Hepatocyte (in vitro differentiated cells): ENCODE measurements at places on chromosomes 12 and 14. TPM values are rescaled to one million over a fixed set of nuclear protein-coding genes. Genes with fewer than 3 reads are reported as not detected.

Gene ZNF385A
- total RNA-seq = 2.2 and 5.6 TPM in 2 replicates

Gene WSCD2
- total RNA-seq = 3.8 and 4.2 TPM in 2 replicates

GRCh38 chr14:52769887-52770286 is 21.5 kb downstream of the GNPNAT1 start:
- H3K27ac ChIP-seq = no peak overlapping the region
- H3K27me3 ChIP-seq = no peaks in the 10 kb centered on the region
- no peaks in the 10 kb centered on the region for H3K4me1 ChIP-seq
- H3K4me3 ChIP-seq = no peak overlapping the region
- no peak for DNase-seq

- peak overlapping the region; percentile 1 for H3K27ac ChIP-seq
- peak; percentile 71 for DNase-seq
- peak overlapping the region; percentile 98 for H3K4me3 ChIP-seq
- no peaks in the 10 kb centered on the region for H3K27me3 ChIP-seq
- H3K4me1 ChIP-seq = peaks cover 3% of the 10 kb centered on the region
- no peaks in the 10 kb centered on the region for H3K36me3 ChIP-seq
These were observed 7.2 kb upstream of the ANKRD9 start for GRCh38 chr14:102516531-102517391.
